ENCODE measurements at places on chromosomes 7 and 10. TPM values are rescaled to one million over a fixed set of nuclear protein-coding genes. Genes with fewer than 3 reads are reported as not detected.

Gene SMKR1
- total RNA-seq = 1.6 TPM

Gene CUL1
- total RNA-seq = 55.8 TPM

DNA sequence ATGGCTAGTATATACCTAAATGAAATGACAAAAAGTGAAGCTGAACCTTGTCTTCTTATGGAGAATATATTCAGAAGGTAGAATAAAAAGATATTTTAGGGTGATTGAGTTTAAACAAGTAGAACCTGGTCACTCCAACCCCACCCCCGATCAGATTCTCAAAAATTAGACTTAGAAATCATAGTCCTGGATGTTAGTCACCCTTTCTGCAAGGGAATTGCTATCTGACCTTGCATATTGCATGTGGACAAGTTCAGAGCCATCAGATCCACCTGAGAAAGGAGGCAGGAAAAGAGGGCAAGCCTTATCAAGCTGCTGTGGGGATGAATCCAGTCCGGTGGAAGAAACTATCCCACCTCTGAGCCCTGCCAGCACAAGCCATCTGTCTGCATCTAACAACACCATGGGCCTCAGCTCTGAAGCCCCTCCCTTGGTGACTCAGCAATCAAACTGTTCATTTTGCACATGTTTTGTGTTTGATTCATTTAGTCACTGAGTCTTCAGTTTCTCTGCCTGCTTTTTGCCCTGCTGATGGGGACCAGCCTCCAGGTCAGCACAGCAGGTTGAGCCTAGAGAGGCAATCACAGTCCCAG, 727.3 kb downstream of the AUTS2 start:
- DNase-seq = no peak

- DNase-seq = no peak
These were observed 77.0 kb downstream of the FRMD4A start for GRCh38 chr10:14253711-14254110.

- no peak for DNase-seq
These were observed 121.3 kb downstream of the SEMA3A start for GRCh38 chr7:84073186-84073875.

DNA sequence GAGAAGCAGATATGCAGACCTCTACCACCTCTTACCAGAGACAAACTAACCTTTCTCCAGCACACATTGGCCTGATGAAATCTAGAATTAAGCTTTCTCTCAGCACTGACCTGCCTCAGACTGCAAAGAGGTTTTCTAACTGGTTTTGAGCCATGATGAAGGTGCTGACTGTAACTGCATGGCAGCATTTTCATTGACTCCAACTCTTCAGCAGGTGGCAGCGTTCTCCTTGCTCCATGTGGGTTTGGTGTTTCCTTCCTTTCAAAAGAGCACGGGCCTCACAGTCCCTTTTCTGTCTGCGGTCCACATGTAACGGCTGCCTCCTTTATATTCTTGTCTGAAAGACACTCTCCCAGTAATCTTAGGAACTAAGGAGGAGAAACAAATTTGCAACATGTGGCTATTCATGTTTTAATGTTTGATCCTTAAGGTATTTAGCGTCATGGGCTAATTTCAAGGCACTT, 12.6 kb downstream of the KLLN start:
- DNase-seq = peak; percentile 74

- no peak for DNase-seq
These were observed 72.4 kb downstream of the ABCC2 start for GRCh38 chr10:99854860-99855259.

GRCh38 chr10:128390596-128390995, 264.4 kb upstream of the MKI67 start:
- DNase-seq = no peak

- DNase-seq = no peak
These were observed 5.4 kb upstream of the TNS3 start for GRCh38 chr7:47587351-47587750.

GRCh38 chr7:42198974-42199668, 37.9 kb downstream of the GLI3 start:
- DNase-seq = no peak

- no peak for DNase-seq
These were observed 78.1 kb downstream of the TPST1 start for GRCh38 chr7:66283003-66283920.

Gene GPC2
- total RNA-seq = 8.2 TPM

GRCh38 chr7:10919923-10920322, 53.7 kb upstream of the PHF14 start:
- no peak for DNase-seq

Gene PIK3AP1
- 6.8 TPM for total RNA-seq

Gene CTNNA3
- 1.3 TPM for total RNA-seq

Gene ZNF239
- 1.1 TPM for total RNA-seq

- DNase-seq = peak; percentile 19
These were observed 25.2 kb upstream of the FIGNL1 start for GRCh38 chr7:50475340-50475739.

GRCh38 chr7:112086496-112087254, 119.5 kb downstream of the DOCK4 start:
- DNase-seq = no peak

Gene CREB5
- not detected for total RNA-seq

GRCh38 chr10:80204677-80205476, 460 bp downstream of the ANXA11 start:
- peak; percentile 46 for DNase-seq

DNA sequence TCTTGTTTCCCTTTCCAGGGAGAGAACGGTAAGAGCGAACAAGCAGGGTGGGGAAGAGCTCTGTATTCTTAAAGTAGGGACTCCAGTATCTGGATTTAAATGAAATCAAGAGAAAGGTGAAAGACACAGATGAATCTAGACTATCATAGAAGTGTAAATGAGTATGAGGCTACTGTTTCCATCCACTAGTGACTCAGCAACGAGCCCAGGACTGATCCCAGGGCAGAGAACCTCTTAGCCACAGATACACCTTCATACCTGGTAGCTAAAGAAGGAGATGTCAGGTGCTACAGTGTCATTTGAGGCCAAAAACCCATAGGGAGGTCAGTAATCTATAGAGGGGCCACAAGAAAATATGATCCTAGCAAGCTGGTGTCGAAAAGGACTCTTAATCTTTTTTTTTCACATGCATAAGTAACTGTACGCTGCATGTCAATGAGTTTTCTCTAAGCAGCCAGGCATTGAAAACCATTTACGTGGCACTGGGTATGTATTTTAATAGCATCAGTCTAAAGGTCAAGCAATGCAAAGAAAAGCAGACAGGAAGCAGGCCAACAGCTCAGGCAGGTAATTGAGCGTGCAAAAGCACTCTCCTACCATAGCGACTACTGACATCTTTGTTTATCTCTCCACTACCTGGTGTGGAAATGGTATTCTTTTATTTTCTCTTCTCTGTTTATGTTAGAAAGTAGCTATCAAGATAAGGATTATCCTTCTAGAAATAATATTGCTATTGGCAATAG, 91.5 kb upstream of the EGR2 start:
- no peak for DNase-seq

Gene BHLHA15
- total RNA-seq = not detected

- DNase-seq = no peak
These were observed 73.0 kb downstream of the XRCC2 start for GRCh38 chr7:152602962-152603361.

Gene VCL
- 31.2 TPM for total RNA-seq

GRCh38 chr7:151451626-151452571, 12.0 kb upstream of the CRYGN start:
- no peak for DNase-seq

- DNase-seq = no peak
These were observed 85.4 kb downstream of the CDK14 start for GRCh38 chr7:90681336-90682022.

GRCh38 chr7:141558544-141559183, 7.5 kb downstream of the AGK start:
- DNase-seq = peak; percentile 42

Gene TBX20
- not detected for total RNA-seq

Gene FAM13C
- not detected for total RNA-seq

GRCh38 chr7:114687238-114687637, 234.7 kb upstream of the MDFIC start:
- no peak for DNase-seq

GRCh38 chr7:117872561-117873309, 506 bp downstream of the CTTNBP2 start:
- DNase-seq = no peak

GRCh38 chr7:106092204-106092603, 19.9 kb downstream of the SYPL1 start:
- no peak for DNase-seq

- no peak for DNase-seq
These were observed 163.3 kb downstream of the RPS24 start for GRCh38 chr10:78196964-78197363.

Gene LGI1
- not detected for total RNA-seq

DNA sequence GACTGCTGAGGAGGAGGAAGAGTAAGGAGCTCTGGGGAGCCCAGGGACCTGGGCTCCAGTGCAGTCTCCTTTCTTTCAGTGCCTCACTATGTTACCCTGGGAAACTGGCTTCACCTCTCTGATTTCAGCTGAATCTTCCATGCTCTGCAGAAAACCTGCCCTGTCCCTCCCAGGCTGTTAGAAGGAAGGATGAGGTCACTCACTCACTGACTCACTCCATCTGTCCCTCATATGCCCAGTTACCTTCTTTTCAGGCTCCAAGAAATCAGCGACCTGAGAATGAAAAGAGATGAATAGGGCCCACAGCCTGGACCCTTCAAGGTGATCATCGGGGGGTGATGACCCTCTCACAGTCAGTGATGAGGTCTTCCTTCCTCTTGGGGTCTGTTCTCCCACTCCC, 481 bp downstream of the SFTPA2 start:
- DNase-seq = no peak

- no peak for DNase-seq
These were observed 400.8 kb downstream of the SEMA3D start for GRCh38 chr7:84786073-84786472.

Gene CPN1
- total RNA-seq = not detected

Gene OPALIN
- not detected for total RNA-seq

GRCh38 chr7:30877015-30877769, 34.5 kb upstream of the AQP1 start:
- no peak for DNase-seq

- no peak for DNase-seq
These were observed 60.8 kb downstream of the RAB18 start for GRCh38 chr10:27564880-27565279.

- DNase-seq = no peak
These were observed 40.4 kb upstream of the STEAP4 start for GRCh38 chr7:88347090-88347489.

Gene SLC18A3
- total RNA-seq = not detected

- peak; percentile 75 for DNase-seq
These were observed 2.1 kb downstream of the ADD3 start for GRCh38 chr10:110009736-110010475.

Gene ZNF853
- 0.78 TPM for total RNA-seq

- no peak for DNase-seq
These were observed 28.8 kb downstream of the PFKP start for GRCh38 chr10:3096149-3096548.

Measured in activated CD8-positive, alpha-beta T cell treated with anti-CD3 and anti-CD28 coated beads, Interleukin-2, amount 10 ng/mL, durations not matched to agents 7 days and 5 days (primary cell).